ENCODE measurements at places on chromosomes 11 and 22.

GRCh38 chr22:30459181-30460052 is 12.4 kb downstream of the SEC14L3 start:
- no peak for DNase-seq

GRCh38 chr22:29855611-29856181 is 17.6 kb upstream of the ASCC2 start:
- no peak for DNase-seq

DNA sequence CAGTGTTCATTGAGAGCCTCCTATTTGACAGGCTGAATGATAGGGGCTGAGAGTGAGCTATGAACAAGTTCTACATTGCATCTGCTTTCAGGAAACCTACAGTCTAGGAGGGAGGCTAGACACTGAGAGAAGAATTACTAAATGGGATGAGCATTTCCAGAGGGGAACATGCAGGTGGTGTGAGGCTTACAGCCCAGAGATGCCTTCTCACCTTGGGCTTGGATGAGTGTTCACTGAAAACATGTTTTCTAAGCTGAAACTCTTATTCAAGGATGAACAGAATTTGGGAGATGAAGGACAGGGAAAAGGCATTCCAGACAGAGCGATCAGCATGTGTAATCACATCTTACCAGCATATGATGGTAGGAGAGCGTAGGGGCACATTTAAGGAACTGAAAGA is 177.5 kb upstream of the E2F8 start:
- DNase-seq, result no peak

DNA sequence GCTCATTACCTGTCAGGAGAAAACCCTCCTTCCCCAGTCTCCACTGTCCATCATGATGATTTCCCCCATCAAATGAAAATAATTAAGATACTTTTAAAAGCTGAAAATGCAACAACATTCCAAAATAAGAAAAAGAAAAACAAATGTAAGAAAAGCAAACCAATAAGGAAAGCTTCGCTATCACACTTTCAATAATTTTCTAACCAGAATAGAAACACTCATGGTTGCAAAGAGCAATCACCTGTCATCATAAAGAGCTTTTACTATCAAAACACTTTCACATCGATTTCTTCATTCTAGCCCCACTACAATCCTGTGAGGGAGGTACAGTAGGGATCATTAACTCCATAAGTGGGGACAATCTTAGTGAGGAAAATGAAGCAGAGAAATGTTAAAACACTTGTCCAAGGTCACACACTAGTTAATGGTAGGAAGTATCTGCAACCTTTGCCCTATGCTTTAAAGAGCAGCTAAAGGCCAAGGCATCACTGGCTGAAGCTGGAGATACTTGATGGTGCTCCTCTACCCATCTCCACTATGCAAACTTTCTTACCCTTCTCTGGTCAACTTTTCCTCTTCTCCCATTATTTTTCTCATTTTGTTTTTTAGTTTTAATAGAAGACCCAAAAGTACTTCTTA is 2.6 kb downstream of the RBM4B start:
- DNase-seq, result no peak

DNA sequence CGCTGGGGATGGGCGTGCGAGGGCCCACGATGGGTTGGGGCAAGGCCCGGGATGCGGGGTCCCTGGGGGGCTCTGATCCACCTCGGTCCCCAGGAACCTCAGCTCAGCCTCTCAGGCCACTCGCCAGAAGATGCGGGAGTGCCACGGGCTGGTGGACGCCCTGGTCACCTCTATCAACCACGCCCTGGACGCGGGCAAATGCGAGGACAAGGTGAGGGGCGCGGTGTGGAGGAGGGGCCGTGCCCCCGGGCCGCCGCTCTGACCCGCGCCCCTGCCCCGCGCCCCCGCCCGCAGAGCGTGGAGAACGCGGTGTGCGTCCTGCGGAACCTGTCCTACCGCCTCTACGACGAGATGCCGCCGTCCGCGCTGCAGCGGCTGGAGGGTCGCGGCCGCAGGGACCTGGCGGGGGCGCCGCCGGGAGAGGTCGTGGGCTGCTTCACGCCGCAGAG is 6.3 kb downstream of the PKP3 start:
- DNase-seq, result no peak

GRCh38 chr11:47087801-47088200 is 88.9 kb downstream of the ARFGAP2 start:
- DNase-seq, result no peak

DNA sequence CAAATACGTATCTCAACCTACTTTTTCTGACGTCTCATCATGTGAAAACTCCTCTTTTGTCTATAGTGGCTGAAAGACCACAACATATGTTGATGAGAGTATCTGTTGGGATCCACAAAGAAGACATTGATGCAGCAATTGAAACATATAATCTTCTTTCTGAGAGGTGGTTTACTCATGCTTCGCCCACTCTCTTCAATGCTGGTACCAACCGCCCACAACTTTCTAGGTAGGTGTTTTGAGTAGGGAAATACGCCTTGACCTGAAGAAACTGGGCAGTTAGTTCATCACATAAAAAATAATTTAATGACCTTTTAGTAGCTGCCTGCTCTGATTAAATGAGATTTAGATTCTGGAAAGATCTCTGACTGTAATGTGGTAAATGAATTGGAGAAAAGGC is 17.2 kb downstream of the RRM1 start:
- no peak for DNase-seq

DNA sequence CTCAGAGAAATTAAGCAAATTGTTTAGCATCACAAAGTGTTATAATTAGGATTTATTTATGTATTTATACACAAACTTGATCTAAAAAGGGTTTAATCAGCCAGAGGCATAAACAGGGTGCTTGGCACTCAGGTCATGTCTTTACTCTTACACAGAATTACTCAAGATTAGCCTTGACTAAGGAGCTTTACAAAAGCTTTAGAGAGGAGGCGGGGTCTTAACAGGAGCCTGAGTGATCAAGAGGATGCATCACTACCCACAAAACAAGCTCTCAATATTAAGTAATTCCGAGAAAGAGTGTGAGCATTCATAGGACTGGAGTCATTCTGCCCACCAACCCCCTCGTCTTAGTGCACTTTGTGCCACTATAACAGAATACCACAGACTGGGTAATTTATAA is 103.0 kb downstream of the SPATA19 start:
- no peak for DNase-seq

- no peak for DNase-seq
These were observed 231.5 kb downstream of the MIAT start for GRCh38 chr22:26888887-26889286.

DNA sequence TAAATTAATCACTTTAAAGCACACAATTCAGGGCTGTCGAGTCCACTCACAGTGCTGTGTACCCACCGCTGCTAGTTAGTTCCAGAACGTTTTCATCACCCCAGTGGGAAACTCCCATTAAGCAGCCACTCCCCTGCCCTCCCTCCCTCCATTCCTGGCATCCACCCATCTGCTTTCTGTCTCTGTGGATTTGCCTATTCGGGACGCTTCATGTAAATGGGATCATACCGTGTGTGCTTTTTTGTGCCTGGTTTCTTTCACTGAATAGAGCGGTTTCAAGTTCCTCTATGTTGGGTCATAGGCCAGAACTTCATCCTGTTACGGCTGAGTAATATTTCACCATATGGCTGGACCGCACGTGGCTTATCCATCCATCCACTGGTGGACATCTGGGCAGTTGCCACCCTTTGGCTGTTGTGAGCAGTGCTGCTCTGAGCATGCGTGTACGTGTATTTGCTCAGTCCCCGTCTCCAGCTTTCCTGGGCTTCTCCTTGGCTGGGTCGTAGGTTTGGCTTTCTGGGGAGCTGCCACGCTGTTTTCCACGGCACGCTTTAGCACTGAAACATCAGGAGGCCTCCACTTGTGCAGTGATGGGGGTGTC is 30.1 kb downstream of the ARHGAP8 start:
- no peak for DNase-seq

DNA sequence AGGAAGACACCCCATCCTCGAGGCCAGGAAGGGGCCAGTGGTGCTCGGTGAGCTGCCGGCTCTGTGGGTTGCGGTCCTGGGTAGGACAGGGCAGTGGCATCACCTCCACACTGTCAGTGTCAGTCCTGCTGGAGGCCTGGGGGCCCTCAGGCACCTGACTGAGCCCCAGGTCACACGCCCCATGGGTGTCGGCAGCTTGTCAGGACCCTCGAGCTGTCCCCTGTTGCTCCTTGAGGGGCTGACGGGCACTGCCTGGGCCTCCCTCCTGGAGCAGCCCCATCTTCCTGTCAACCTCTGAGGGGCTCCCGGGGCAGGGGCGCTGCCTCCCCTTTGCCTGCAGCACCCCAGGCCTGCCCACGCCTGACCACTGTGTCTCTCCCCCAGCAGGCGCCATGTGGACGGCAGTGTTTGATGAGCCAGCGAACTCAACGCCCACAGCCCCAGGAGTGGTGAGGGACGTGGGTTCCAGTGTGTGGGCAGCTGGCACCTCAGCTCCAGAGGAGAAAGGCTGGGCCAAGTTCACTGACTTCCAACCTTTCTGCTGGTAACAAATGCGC is 35.4 kb downstream of the SBF1 start:
- DNase-seq, result no peak

GRCh38 chr11:69050592-69051380 is 2.1 kb downstream of the TPCN2 start:
- DNase-seq, result peak; percentile 52

DNA sequence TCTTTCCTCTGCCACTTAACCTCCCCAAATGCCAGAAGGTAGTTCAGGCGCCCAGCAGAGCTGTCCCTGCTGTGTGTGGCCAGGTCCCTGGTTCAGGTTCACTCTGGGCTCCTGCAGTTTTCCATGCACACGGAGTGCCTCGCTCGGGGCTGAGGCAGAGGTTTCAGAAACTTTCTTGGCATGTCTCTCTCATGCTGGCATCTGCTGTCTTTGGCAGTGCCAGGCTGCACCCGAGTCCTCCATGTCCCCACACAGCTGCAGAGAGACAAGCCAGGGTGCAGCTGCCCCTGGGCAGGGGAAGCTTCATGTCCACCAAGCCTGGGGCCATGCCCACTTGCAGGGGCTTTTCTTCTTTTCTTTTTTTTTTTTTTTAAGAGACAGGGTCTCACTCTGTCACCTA is 7.0 kb upstream of the NEFH start:
- DNase-seq, result no peak

- no peak for DNase-seq
These were observed 34.2 kb upstream of the FCHSD2 start for GRCh38 chr11:73176145-73176873.

- no peak for DNase-seq
These were observed 15.9 kb downstream of the TTLL12 start for GRCh38 chr22:43171019-43171491.

DNA sequence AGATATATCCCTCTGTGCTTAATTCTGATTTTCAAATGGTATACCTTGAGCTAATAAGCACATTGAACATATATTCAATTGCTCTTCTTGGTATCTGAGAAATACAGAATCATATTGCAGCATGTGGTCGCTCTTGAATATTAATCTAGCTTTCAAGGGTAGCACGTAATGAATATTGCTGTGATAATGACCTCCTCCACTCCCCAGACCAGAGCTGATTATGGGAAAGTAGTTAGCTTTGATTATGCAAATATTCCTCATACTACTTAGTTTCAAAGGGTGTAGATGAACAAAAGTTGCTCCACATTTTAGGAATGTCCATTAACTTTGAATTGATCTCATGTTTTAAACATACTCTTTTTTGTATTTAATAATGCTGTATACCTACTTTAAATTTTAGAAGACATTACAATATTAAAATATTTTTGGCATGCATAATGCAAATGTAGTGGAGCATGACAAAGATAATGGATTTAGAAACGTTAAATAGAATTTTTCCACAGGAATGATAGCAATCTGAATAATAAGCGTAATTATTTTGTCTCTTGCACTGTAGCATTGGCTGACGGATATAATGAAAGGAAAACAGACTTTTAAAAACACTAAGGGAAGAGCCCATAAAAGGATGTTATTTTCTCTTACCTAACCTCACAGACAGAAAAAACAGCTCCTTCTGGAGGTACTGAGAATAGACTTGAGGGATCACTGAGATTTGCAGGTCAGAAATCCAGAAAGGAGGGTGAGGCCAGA is 27.2 kb downstream of the KBTBD3 start:
- DNase-seq, result no peak

GRCh38 chr11:102807921-102808320 is 10.0 kb upstream of the MMP1 start:
- no peak for DNase-seq

GRCh38 chr11:130241713-130242112 is 73.0 kb downstream of the ZBTB44 start:
- no peak for DNase-seq

- DNase-seq, result no peak
These were observed 44.9 kb downstream of the OR4C46 start for GRCh38 chr11:54558919-54559318.

DNA sequence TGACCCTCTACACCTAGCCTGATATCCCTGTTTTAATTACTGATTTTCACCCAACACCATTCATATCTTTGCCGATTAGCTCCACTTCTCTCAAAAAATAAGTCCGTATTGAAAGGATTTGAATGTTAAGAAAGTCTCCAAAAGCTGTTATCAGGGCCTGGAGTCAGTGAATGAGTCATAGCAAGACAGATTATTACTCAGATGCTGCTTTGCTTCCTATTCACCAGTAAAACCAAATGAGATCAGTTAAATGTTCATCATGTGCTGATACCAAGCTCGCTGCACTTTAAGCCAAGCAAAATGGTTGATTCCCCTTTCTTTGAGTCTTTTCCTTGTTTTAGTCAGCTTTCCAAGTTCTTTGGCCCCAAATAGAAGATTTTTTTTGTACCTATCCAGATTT is 228.4 kb downstream of the FAT3 start:
- no peak for DNase-seq

DNA sequence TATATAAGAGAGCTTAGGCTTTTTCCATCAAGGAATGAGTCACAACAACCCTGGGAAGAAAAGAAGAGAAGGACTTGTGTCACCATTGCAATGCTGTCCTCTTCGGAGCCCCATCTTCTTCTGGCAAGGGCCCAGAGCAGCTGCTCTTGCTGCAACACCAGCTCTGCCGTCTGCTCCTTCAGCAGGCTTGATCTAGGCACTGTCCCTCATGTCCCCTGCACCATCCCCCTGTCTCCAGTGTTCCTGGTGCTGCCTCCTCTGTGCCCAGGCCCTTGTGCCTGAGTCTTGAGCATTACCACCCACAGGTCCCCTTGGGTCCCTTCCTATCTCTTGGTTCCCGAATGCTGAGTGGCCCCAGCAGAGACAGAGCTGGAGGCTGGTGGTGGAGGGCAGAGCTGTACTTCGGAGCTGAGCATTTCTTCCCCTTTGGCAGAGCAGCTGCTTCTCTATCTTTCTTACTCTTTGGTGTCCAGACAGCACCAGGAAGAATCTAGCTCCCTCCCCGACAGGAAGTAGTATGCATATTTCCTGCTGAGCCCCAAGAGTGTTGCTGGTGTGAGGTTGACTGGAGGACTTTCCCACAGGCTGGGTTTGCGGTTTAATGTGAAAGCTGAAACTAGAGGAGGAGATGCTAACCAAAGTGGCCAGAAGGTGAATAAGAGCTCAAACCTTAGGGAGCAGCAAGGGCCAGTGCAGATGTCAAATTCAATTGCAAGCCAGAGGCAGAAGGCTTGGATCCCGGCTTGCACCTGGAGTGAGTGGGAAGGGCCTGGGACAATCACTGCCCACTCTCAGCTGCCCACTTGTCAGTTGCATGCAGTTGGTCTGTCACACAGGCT is 27.8 kb downstream of the WEE1 start:
- no peak for DNase-seq

- DNase-seq, result no peak
These were observed 243.4 kb upstream of the PLET1 start for GRCh38 chr11:112504056-112504455.

- DNase-seq, result no peak
These were observed 43.9 kb upstream of the PPARA start for GRCh38 chr22:46106279-46107022.
